ENCODE measurements at places on chromosomes 4 and X. TPM values are rescaled to one million over a fixed set of nuclear protein-coding genes. Genes with fewer than 3 reads are reported as not detected.

- no peak for DNase-seq
These were observed 958.2 kb downstream of the PCDH7 start for GRCh38 chr4:31678356-31678755.

Gene MAGEA12
- not detected for total RNA-seq

DNA sequence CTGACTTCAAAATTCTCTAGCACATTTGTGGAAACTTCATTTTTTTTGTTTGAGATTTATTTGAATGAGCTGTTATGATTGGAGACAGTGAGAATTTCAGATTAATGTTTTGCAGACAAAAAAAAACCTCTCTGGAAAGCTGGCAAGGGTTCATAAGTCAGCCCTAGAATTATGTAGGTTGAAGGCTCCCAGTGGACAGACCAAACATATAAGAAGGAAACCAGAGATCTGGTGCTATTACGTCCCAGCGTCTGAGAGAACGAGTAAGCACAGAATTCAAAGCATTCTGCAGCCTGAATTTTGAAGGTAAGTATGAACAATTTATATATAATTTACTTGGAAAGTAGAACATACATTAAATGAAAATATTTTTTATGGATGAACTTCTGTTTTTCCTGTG, at the start of gene AGTR2:
TSS of gene AGTR2 (plus strand) at position 234 of the 400 bp plus-strand sequence. CDS start 1,537 bp downstream, outside the sequence.
- no peak for DNase-seq

GRCh38 chr4:128716338-128716737, 93.2 kb upstream of the JADE1 start:
- no peak for DNase-seq

All from lower leg skin (tissue), 4 donors.